ENCODE measurements at places on chromosomes 5 and 9. TPM values are rescaled to one million over a fixed set of nuclear protein-coding genes. Genes with fewer than 3 reads are reported as not detected.

ABCA2 gene
- polyA plus RNA-seq = 0.40 TPM

GBGT1 gene
- polyA plus RNA-seq = 7.1 TPM

SLF1 gene
- 2.7 TPM for polyA plus RNA-seq

SLC23A1 gene
- not detected for polyA plus RNA-seq

MYOT gene
- polyA plus RNA-seq = not detected

CCIN gene
- 0.11 TPM for polyA plus RNA-seq

FOXI1 gene
- not detected for polyA plus RNA-seq

FAM120AOS gene
- polyA plus RNA-seq = 41.6 TPM

GRCh38 chr9:13358128-13358527 is 78.6 kb upstream of the MPDZ start:
- no peak for DNase-seq

- no peak for DNase-seq
Measured at GRCh38 chr5:95508550-95508949, 46.2 kb downstream of the SKIC3 start.

GRCh38 chr5:169213479-169213878 is 87.5 kb downstream of the SLIT3 start:
- no peak for DNase-seq

- no peak for DNase-seq
Measured at GRCh38 chr5:145801195-145801594, 33.9 kb downstream of the PRELID2 start.

DNA sequence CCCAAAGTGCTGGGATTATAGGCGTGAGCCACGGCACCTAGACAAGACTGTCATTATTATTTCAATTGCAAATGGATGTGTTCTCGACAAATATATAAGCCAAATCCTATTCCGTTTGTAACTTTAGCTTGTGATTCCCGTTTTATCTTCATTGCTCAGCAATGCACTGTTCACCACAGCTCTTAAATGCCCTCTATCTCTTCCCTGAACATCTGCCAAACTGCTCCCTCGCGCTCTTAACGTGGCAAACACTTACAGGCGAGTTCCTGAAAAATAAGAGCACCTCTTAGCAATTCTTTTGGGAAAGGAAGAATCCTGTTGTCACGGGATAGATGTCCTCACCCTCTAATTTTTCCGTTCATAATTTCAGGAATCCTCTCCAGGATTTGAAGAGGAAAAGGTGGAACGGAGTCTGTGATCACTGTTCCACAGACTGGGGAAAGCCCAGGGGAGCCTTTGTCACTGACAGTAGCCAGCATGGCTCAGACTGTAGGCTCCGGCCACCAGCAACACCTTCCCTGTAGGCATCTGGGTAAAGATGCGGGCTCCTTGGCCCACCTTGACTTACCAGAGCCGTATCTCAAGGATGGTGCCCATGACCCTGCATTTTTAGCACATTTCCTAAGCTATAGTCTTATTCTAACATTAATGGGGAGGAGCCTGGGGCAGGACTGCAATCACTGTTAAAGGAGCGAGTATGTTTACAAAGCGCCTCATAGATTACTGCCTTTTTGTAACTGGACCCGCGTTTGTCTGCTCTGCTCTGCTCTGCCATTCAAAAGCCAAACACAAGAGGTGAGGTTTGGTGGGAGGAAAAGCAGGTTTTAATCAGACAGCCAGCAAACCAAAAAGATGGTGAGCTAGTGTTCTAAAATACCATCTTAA is 20.2 kb upstream of the GNPDA1 start:
- no peak for DNase-seq

DNA sequence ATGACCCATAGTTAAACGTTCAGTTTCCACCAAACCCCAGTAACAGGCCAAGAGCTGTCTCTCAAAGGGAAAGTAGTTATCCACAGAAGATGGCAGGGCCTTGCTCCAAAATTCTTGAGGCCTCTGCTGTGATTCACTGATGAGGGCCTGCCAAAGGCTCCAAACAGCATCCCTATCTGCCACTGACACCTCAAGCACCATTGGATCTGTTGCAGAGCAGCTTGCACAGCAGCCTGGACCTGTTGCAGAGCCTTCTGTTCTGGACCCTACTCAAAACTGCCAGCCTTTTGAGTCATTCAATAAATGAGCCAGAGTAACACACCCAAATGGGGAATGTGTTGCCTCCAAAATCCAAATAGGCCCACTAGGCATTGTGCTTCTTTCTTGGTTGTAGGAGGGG is 741.5 kb upstream of the RGMB start:
- DNase-seq = no peak

DNA sequence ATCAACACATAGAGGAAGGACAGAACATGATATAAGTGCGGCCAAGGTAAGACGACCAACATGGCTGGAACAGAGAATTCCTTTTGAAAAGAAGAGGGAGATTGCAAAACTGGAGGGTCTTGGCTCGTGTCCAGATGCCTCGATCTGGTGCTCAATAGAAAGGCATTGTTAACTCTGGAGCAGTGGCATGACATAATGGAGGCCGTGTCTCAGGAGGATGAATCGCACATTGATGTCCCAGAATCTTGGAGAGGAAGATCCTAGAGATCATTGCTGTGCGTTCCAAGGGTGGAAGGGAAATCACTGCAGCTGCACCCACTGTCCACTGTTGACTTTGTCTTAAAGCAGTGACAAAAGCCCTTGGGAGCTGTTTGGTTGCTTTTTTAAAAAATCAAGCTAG is 30.9 kb downstream of the GRAMD2B start:
- no peak for DNase-seq

DNA sequence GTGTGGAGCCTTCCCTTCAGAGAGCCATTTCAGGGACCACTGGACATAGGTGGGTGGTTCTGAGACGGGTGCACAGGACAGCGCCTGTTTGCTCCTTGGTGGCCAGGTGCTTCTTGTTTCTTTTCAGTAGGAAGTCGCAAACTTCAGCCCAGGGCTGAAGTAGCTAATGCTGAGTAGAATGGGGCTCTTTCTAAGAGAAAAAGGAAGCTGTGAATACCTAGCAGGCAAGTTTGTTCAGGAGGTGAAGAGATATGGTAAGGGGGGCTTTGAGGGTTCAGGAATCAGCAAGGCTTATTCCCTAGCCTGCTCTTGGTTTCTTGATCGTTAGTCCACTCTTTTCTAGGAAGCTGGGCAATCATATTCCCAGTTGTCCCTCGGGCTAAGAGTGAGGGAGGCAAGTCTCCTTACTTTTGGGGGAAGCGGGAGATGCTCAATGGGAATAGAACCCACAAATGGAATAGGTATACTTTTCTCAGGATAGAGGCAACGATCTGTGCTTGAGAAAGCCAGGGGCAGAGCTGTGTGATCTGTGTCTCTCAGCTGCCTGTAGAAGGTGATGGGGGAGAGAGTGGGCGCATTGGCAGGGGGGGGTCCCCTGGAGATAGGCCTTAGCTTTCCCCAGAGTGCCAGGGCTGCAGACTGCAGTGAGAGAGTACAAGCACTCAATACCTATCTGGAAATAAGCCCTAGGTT is 1.9 kb upstream of the PURA start:
- no peak for DNase-seq

DNA sequence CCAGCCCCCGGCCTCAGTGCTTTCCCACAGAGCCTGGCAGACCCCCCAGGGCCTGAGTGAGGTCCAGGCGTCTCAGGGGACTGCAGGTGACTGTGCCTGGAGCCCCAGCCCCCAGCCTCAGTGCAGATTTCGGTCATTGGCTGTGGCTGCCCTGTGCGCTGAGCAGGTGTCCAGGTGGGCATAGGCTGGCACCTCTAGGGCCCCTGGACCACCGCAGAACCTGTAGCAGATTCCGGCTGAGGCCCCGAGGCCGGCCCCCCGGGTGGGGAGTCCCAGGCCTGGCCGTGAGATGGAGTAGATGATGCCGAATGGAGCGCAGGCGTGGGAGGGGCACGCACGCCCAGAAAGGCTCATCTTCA is 12.1 kb downstream of the EXD3 start:
- DNase-seq = no peak

DNA sequence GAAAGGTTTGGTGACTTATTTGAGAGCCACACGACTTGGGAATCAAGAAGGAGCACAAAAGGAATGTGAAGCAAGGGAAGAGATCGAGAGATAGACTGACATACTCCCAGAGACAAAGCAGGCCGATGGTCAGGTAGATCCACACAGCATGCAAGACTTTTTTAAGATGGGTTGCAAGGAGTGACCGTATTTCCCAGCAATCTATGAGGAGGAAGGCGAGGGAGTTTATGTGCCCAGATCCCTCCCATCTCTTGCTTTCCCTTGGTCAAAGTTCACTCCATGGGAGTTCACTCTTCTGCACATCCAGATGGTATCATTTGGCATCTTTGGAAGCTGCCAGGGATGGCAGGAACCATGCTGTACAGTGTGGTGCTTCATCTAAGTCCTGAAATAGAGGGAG is 148.9 kb downstream of the RMI1 start:
- no peak for DNase-seq

DNA sequence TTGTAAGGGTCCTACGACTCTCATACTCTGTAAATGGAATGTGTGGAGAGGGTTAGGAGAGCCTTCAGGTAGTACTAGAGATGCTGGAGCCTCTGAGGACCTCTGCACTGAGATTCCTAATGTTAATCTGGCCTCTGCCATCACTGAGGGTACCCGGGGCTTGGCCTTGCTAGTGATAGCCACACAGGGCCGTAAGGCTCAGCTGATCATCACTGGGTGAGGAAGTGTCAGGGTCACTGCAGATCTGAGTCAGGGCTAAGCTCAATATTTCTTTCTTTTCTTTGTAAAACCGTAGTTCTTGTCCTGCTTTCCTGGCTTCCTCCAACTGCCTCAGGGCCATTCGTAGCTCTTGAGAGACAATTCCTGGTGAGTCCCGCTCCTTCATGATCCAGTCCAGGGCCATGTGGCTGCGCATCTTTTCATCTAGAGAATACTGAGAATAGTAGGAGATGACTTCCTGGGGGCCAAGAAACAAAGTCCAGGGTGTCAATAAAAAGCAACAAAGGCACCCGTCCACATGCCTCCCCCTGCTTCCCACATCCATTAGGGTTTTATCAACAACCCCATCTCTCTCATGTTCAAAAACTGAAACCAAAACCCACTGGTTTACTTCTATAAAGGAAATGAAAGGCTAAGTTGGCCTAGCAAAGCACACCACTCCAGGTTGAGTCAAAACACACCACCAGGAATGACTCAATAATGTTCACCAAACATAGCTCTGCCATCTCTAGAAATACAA is 47.7 kb downstream of the LIX1 start:
- DNase-seq = no peak

GRCh38 chr5:68169903-68170302 is 45.7 kb upstream of the PIK3R1 start:
- DNase-seq = no peak

DNA sequence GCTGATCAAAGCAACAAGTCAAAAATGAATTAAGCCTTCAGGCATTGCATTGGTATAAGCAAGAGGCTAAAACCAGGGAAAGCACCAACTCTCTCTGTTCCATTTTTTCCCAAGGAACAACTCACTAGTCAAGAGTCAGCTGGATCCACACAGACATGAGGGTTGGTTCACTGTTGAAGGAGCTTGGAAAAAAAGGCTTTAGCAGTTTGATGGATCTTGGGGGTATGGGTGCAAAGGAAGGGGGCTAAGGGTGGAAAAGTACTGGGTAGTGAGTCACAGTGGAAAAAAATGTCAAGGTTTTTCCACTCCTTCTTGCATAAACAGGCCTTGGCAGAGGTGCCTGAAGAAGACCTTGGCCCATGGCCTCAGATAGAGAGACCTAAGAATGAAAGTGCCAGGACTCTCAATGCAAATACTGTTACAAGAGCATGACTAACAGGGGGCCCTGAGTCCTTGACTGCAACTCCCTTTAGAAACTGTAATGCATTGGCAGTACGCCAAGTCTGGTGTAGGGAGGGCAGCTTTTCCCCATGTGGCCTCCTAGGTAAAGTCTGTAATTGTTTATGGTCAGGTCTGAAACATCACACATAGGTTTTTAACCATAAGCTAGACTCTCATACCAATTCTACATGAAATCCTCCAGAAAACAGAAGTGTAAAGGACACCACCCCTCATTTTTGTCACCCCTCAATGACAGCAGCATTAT is 23.7 kb downstream of the ACTL7A start:
- DNase-seq = no peak

DNA sequence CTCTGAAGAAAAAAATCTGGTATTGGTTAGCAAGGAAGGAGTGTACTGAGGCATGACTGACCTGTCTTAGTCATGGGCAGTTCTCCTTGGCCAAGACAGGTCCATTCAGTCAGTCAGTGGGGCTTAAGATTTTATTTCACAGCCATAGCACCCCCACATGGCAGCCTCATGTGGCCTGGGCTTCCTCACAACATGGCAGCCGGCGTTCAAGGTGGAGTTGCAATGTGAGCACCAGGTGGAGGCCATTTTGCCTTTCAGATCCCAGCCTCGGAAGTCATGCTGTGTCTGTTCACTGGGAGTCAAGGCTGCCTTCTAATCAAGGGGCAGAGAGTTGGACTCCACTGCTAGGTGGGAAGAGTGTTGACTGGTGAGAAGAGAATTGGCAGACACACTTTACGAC is 10.3 kb upstream of the CARD19 start:
- no peak for DNase-seq

GRCh38 chr9:113511047-113511521 is 47.6 kb downstream of the RGS3 start:
- no peak for DNase-seq
